ENCODE measurements at places on chromosomes 11 and 22.

GRCh38 chr22:36586271-36586670 is 57.3 kb upstream of the EIF3D start:
- H3K4me1 ChIP-seq, result no peaks in the 10 kb centered on the region
- no peaks in the 10 kb centered on the region for H3K36me3 ChIP-seq
- H3K4me3 ChIP-seq, result no peak overlapping the region
- no peak for DNase-seq

GRCh38 chr11:64034411-64034811 is 1.3 kb upstream of the FLRT1 start:
- H3K36me3 ChIP-seq, result no peaks in the 10 kb centered on the region
- DNase-seq, result no peak
- H3K4me3 ChIP-seq, result no peak overlapping the region
- no peaks in the 10 kb centered on the region for H3K4me1 ChIP-seq
- H3K27me3 ChIP-seq, result peaks cover 37% of the 10 kb centered on the region
- peak overlapping the region; percentile 10 for H3K27ac ChIP-seq

DNA sequence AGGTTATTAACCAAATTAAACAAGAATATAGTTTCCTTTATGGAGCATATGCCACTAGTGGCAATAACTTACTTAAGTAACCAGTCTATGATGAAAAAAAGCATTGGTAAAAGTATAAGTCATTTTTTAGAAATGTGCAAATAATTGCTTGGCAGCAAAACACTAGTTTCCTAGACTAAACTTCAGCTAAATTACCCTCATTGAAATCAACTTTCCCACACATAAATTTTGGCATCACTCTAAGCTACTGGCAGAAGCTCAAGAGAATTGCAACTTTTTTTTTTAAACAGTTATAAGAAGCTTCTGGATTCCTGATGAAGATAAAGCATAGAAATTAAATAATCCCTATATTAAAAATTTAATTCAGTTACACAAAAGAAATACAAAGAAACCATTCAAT is 12.5 kb downstream of the CCDC34 start:
- H3K4me1 ChIP-seq, result no peaks in the 10 kb centered on the region
- H3K27ac ChIP-seq, result no peak overlapping the region
- H3K4me3 ChIP-seq, result no peak overlapping the region
- no peaks in the 10 kb centered on the region for H3K27me3 ChIP-seq
- no peak for DNase-seq

GRCh38 chr22:43882122-43882767 is 9.6 kb downstream of the PNPLA5 start:
- no peak for DNase-seq
- no peaks in the 10 kb centered on the region for H3K36me3 ChIP-seq
- no peak overlapping the region for H3K27ac ChIP-seq
- no peaks in the 10 kb centered on the region for H3K4me1 ChIP-seq
- H3K27me3 ChIP-seq, result no peaks in the 10 kb centered on the region

GRCh38 chr11:1340111-1340510 is 30.7 kb upstream of the TOLLIP start:
- H3K27ac ChIP-seq, result no peak overlapping the region
- no peak for DNase-seq
- no peaks in the 10 kb centered on the region for H3K27me3 ChIP-seq
- no peaks in the 10 kb centered on the region for H3K36me3 ChIP-seq
- H3K4me1 ChIP-seq, result peaks cover 26% of the 10 kb centered on the region

- peak overlapping the region; percentile 94 for H3K27ac ChIP-seq
- H3K27me3 ChIP-seq, result no peaks in the 10 kb centered on the region
- H3K4me3 ChIP-seq, result peak overlapping the region; percentile 35
- DNase-seq, result peak; percentile 33
- H3K36me3 ChIP-seq, result no peaks in the 10 kb centered on the region
These were observed 772 bp downstream of the SLC25A45 start for GRCh38 chr11:65381716-65382032.

DNA sequence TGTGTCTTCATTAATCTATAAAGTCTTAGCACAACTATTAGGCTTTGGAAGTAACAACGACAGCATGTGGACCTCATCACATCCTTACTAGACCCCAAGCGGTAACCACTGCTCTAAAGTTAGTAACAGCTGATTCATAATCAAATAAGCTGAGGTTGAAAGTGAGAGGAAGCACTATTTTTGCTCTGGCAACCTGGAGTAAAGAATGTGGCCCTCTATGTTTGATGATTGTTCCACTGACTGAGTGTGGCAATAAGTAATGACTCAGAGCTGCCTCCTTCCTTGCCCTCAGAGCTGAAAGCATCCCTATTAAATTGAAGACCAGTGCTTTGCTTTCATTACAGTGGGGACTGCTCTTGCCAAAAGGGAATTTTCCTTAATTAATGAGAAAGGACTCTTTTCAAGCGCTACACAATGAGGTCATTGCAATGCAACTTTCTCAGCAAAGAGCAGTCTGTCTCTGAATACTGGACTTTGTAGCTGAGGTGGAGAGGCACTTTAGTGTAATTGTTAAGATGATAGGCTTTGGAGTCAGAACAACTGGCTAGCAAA is 906.1 kb upstream of the RAG2 start:
- no peak overlapping the region for H3K27ac ChIP-seq
- H3K27me3 ChIP-seq, result no peaks in the 10 kb centered on the region
- no peaks in the 10 kb centered on the region for H3K4me1 ChIP-seq

DNA sequence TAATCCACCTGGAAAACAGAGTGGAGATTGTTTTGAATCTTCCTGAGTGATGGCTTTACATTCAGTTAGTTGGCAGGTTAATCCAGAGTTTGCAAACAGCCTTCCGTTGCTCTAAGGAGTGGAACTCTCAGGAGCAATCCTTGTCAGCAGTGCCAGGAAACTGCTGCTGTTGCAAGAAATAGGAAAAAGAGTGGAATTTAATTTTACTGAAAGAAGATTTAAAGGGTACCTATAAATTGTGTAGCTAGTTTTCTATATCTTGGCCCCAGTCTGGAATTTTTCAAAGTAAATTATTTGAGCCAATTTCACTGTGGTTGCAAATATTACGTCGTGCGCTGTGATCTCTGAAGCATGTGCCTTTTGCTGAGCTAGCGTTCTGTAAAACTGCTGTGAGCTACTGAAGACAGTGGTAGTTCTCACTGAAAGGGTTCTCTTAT is 55.5 kb upstream of the SLC5A12 start:
- H3K27me3 ChIP-seq, result no peaks in the 10 kb centered on the region
- no peak overlapping the region for H3K4me3 ChIP-seq
- no peak overlapping the region for H3K27ac ChIP-seq
- H3K4me1 ChIP-seq, result no peaks in the 10 kb centered on the region

GRCh38 chr11:61761440-61762222 is 9.2 kb downstream of the MYRF start:
- no peaks in the 10 kb centered on the region for H3K27me3 ChIP-seq
- no peak overlapping the region for H3K4me3 ChIP-seq
- H3K4me1 ChIP-seq, result no peaks in the 10 kb centered on the region
- DNase-seq, result no peak
- H3K27ac ChIP-seq, result no peak overlapping the region

DNA sequence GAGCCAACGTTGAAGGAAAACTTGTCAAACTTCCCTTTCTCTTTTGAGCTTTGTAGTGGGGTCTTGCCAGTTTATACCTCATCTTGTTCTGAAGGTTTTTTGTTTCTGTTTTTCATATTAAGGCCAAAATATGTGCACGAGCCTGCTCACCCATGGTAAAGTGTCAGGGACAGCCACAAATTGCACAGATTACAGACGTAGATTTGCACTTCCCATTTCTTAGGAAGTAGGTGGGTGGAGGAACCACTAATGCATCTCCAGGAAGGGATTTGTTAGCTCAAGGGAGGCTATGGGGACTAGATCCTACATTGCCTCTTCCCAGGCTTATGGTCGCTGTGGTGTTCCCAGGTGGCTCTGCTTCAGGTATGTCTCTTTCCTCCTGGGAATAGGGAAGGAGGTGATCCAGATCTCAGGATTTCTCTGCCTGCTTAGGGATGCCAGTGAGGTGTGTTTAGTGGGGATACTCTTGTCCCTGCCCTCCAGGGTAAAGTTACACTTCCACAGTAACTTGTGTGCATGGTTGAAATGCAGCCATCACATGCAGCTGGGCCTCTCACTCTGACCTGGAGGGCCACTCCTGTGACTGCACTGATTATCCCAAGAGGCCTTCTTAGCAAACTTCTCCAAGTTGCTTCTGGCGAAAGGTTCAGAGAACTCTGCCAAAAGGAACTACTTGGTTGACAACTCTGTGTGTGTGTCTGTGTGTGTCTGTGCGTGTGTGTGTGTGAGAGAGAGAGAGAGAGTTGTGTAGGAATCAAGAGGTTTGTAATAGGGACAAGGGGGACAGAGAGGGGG is 9.8 kb downstream of the PPFIBP2 start:
- DNase-seq, result no peak
- no peaks in the 10 kb centered on the region for H3K27me3 ChIP-seq
- no peak overlapping the region for H3K4me3 ChIP-seq
- H3K36me3 ChIP-seq, result no peaks in the 10 kb centered on the region
- H3K4me1 ChIP-seq, result peaks cover 43% of the 10 kb centered on the region
- no peak overlapping the region for H3K27ac ChIP-seq

GRCh38 chr11:116642481-116642880 is 130.3 kb downstream of the BUD13 start:
- no peak overlapping the region for H3K27ac ChIP-seq
- DNase-seq, result no peak

GRCh38 chr11:15932417-15932816 is 423.9 kb downstream of the SOX6 start:
- H3K4me1 ChIP-seq, result peaks cover 6% of the 10 kb centered on the region
- no peaks in the 10 kb centered on the region for H3K36me3 ChIP-seq
- no peak overlapping the region for H3K27ac ChIP-seq

- H3K36me3 ChIP-seq, result peaks cover 15% of the 10 kb centered on the region
- H3K4me3 ChIP-seq, result no peak overlapping the region
- H3K27ac ChIP-seq, result no peak overlapping the region
- no peak for DNase-seq
These were observed 26.8 kb downstream of the RNF141 start for GRCh38 chr11:10514202-10514601.

DNA sequence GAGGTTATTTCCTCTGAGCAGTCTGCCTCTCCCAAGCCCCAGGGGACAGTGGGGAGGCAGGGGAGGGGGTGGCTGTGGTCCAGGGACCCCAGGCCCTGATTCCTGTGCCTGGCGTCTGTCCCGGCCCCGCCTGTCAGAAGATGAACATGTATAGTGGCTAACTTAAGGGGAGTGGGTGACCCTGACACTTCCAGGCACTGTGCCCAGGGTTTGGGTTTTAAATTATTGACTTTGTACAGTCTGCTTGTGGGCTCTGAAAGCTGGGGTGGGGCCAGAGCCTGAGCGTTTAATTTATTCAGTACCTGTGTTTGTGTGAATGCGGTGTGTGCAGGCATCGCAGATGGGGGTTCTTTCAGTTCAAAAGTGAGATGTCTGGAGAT is 3.1 kb downstream of the PIM3 start:
- peak; percentile 13 for DNase-seq
- peaks cover 3% of the 10 kb centered on the region for H3K36me3 ChIP-seq
- H3K4me1 ChIP-seq, result peaks cover 60% of the 10 kb centered on the region
- no peaks in the 10 kb centered on the region for H3K27me3 ChIP-seq
- H3K27ac ChIP-seq, result peak overlapping the region; percentile 95

DNA sequence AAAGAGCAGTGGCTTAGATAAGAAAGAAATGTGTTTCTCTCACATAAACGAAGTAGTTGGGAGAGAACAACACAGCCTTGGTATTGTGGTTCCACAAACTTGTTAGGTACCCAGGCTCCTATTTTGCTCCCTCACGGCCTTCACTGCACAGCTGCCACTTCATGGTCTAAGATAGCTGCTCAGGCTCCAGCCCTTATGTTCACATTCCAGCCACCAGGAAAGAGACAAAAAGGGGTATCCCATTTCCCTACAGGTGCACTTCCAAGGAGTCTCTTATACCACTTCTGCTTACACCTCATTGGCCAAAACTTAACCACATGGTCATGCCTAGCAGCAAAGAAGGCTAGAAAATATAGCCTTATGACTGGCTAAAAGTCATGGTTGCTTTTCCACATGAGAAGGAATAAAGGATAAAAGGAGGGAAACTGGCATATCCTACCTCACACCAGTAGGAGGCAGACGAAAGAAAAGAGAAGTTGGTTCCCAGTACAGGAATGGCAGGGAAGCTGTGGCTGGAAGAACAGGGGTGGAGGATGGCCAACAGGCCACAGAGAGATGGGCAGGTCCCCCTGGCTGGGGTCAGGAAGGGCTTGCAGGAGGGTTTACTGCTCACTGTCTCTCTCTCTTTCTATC is 5.4 kb upstream of the HDHD5 start:
- no peak for DNase-seq
- no peak overlapping the region for H3K27ac ChIP-seq
- H3K36me3 ChIP-seq, result no peaks in the 10 kb centered on the region
- no peak overlapping the region for H3K4me3 ChIP-seq

DNA sequence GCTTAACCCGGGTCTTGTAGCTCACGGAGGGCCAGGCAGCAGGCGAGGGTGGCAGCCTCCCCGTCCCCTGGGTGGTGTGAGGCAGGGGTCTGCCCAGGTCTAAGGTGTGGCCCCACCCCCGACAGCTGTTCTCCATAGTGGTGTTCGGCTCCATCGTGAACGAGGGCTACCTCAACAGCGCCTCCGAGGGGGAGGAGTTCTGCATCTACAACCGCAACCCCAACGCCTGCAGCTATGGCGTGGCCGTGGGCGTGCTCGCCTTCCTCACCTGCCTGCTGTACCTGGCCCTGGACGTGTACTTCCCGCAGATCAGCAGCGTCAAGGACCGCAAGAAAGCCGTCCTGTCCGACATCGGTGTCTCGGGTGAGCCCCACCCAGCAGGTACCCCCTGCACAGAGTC is 24.4 kb downstream of the SYNGR1 start:
- H3K27ac ChIP-seq, result no peak overlapping the region
- no peaks in the 10 kb centered on the region for H3K36me3 ChIP-seq
- no peaks in the 10 kb centered on the region for H3K27me3 ChIP-seq
- H3K4me1 ChIP-seq, result no peaks in the 10 kb centered on the region

GRCh38 chr22:21568347-21569075 is 997 bp downstream of the UBE2L3 start:
- H3K4me1 ChIP-seq, result peaks cover 22% of the 10 kb centered on the region
- peak overlapping the region; percentile 89 for H3K27ac ChIP-seq
- H3K36me3 ChIP-seq, result no peaks in the 10 kb centered on the region
- H3K27me3 ChIP-seq, result no peaks in the 10 kb centered on the region
- DNase-seq, result no peak

GRCh38 chr22:28674121-28674563 is 5.5 kb downstream of the TTC28 start:
- no peak overlapping the region for H3K27ac ChIP-seq
- H3K4me1 ChIP-seq, result no peaks in the 10 kb centered on the region
- no peaks in the 10 kb centered on the region for H3K27me3 ChIP-seq
- H3K36me3 ChIP-seq, result no peaks in the 10 kb centered on the region
- no peak overlapping the region for H3K4me3 ChIP-seq

DNA sequence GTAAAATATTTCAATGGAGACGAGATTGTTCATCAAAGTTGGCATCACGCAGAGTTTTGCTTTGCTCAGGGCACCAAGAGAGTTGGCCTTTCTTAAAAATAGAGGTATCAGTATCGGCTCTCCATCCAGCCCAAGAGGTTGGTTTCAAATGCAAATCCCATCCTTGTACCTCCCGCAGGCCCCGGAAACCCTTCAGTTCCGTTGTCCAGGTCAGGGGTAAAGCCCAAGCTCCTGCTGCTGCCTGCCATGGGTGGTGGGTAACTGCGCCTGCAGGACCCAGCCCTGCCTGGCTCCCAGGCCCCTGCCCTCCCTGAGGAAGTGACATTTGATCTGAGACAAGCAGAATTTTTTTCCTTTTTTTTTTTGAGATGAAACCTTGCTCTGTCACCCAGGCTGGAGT is 49.3 kb upstream of the RTL6 start:
- no peak overlapping the region for H3K4me3 ChIP-seq
- H3K36me3 ChIP-seq, result no peaks in the 10 kb centered on the region
- DNase-seq, result no peak
- H3K27me3 ChIP-seq, result no peaks in the 10 kb centered on the region
- H3K4me1 ChIP-seq, result peaks cover 12% of the 10 kb centered on the region
- no peak overlapping the region for H3K27ac ChIP-seq

All from tibial nerve (tissue), 4 donors.